Memory B cell (primary cell): ENCODE measurements at places on chromosomes 5 and 9.

DNA sequence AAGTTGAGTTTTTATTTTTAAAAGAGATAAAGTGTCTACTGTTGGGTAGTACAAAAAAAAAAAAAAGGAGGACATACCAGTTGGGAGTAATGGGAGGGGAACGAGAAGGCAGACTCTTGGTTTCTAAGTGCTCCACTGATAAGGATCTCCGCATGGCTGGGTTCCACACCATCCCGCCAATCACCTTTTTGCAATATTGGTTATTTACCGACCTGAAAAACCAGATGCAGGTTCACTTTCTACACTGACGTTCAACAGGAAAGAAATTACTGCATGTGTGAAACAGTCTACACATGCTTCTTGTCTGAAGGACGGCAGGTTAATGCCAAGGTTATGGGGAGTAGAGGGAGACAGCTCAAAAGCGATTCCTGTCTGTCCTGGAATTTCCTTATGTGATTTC is 75.5 kb downstream of the PTPN3 start:
- H3K27ac ChIP-seq = peak overlapping the region; percentile 60
- H3K4me1 ChIP-seq = peaks cover 10% of the 10 kb centered on the region
- no peaks in the 10 kb centered on the region for H3K27me3 ChIP-seq
- H3K36me3 ChIP-seq = no peaks in the 10 kb centered on the region
- H3K4me3 ChIP-seq = no peak overlapping the region

GRCh38 chr5:56330167-56330566 is 97.0 kb upstream of the ANKRD55 start:
- H3K4me1 ChIP-seq = peaks cover 51% of the 10 kb centered on the region
- DNase-seq = no peak
- peaks cover 2% of the 10 kb centered on the region for H3K36me3 ChIP-seq
- H3K27me3 ChIP-seq = no peaks in the 10 kb centered on the region

- H3K36me3 ChIP-seq = no peaks in the 10 kb centered on the region
- no peak overlapping the region for H3K4me3 ChIP-seq
- H3K27me3 ChIP-seq = no peaks in the 10 kb centered on the region
- no peaks in the 10 kb centered on the region for H3K4me1 ChIP-seq
- no peak for DNase-seq
- H3K27ac ChIP-seq = no peak overlapping the region
Measured at GRCh38 chr9:26260238-26260637, 582.0 kb upstream of the TUSC1 start.

DNA sequence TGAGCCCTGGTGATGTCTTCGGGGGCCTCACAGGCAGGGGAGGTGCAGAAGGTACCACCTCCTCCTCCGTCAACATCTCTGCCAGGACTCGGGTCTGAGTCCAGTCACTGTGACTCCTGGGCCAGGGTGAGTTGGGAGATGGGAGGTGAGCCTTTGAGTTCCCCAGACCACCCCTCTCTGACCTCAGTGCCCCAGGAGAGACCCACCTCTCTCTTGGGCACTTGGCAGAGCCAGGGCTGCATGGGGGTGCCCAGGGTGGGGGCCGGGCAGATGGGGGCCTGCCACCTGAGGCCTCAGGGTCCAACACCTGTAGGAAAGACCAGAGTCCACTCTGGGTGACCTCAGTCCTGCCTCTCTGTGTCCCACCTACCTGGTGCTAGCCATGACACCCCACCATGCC is 6.8 kb downstream of the KIF12 start:
- H3K27ac ChIP-seq = no peak overlapping the region
- H3K4me1 ChIP-seq = peaks cover 4% of the 10 kb centered on the region
- H3K36me3 ChIP-seq = no peaks in the 10 kb centered on the region
- peaks cover 13% of the 10 kb centered on the region for H3K27me3 ChIP-seq
- no peak for DNase-seq
- no peak overlapping the region for H3K4me3 ChIP-seq

- no peak overlapping the region for H3K4me3 ChIP-seq
- H3K27me3 ChIP-seq = no peaks in the 10 kb centered on the region
- H3K4me1 ChIP-seq = no peaks in the 10 kb centered on the region
- H3K27ac ChIP-seq = no peak overlapping the region
- no peaks in the 10 kb centered on the region for H3K36me3 ChIP-seq
Measured at GRCh38 chr9:78939311-78940065, 632.3 kb upstream of the TLE4 start.

DNA sequence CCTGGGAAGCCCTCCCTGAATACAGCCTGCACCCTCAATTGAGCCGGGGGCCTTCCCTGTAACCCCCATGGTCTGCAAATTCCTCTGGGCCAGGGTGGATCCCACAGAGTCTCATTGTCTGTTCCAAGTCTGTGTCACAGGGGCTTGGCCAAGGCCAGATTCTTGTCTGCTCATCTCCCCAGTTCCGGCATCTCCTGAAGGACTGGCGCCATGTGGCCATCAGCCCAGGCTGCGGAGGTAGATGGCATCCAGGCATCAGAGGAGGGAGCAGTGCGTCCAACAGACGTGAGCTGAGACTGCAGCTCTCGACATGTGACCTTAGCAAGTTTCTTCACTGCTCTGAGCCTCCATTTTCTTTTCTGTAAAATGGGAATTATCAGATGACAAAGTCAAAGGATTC is 37.3 kb upstream of the RPL26L1 start:
- H3K36me3 ChIP-seq = peaks cover 24% of the 10 kb centered on the region
- no peaks in the 10 kb centered on the region for H3K27me3 ChIP-seq
- peaks cover 2% of the 10 kb centered on the region for H3K4me1 ChIP-seq
- DNase-seq = no peak
- no peak overlapping the region for H3K4me3 ChIP-seq

DNA sequence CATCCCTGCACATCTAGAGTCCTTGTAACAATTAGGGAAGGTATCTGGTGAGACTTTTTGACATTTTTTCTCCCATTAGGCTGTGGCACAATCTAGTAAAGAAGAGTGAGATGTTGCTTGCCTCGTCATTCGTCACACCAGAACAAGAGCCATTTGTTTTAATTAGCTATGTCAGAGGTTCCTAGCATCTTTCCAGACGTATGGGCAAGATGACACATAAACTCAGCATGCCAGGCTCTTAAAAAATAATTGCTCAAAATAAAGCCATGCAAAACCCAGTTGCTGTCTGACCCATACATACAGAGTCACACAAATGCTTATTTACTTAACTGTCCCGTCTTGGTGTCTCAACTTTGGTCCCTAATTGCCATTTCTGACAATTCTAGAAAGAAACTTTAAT is 125.9 kb downstream of the TRPM3 start:
- H3K27ac ChIP-seq = no peak overlapping the region
- H3K4me1 ChIP-seq = no peaks in the 10 kb centered on the region
- no peaks in the 10 kb centered on the region for H3K36me3 ChIP-seq
- no peak for DNase-seq
- peaks cover 3% of the 10 kb centered on the region for H3K27me3 ChIP-seq

DNA sequence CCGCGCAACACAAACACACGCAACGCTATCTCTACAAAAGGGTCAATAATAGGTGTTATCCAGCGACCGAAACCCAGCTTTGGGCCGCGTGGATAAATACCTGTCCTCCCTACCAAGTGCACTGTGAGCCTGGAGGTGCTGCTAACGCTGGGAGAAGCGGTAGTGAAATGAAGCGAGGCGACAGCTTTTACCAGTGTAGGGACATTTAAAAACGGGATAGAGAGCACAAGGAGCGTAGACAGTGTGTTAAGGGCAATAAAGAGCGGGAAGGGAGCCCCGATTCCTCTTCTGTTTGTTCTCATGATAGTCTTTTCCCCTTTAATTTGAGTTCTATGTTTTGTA is 421 bp upstream of the DEPDC1B start:
- peak overlapping the region; percentile 92 for H3K4me3 ChIP-seq
- H3K36me3 ChIP-seq = no peaks in the 10 kb centered on the region
- peaks cover 2% of the 10 kb centered on the region for H3K27me3 ChIP-seq
- H3K27ac ChIP-seq = peak overlapping the region; percentile 73
- peaks cover 9% of the 10 kb centered on the region for H3K4me1 ChIP-seq

- H3K4me3 ChIP-seq = no peak overlapping the region
- peaks cover 11% of the 10 kb centered on the region for H3K36me3 ChIP-seq
- peaks cover 6% of the 10 kb centered on the region for H3K4me1 ChIP-seq
- DNase-seq = no peak
- H3K27me3 ChIP-seq = no peaks in the 10 kb centered on the region
- no peak overlapping the region for H3K27ac ChIP-seq
Measured at GRCh38 chr9:35808433-35808832, 3.6 kb downstream of the SPAG8 start.

- no peak for DNase-seq
- peaks cover 4% of the 10 kb centered on the region for H3K27me3 ChIP-seq
- H3K4me1 ChIP-seq = peaks cover 19% of the 10 kb centered on the region
- no peaks in the 10 kb centered on the region for H3K36me3 ChIP-seq
- no peak overlapping the region for H3K27ac ChIP-seq
- no peak overlapping the region for H3K4me3 ChIP-seq
Measured at GRCh38 chr9:124794902-124795491, 18.1 kb downstream of the OLFML2A start.

GRCh38 chr5:5544094-5544663 is 121.7 kb downstream of the ICE1 start:
- no peak for DNase-seq
- no peak overlapping the region for H3K4me3 ChIP-seq
- peaks cover 11% of the 10 kb centered on the region for H3K27me3 ChIP-seq
- H3K4me1 ChIP-seq = peaks cover 3% of the 10 kb centered on the region
- peaks cover 4% of the 10 kb centered on the region for H3K36me3 ChIP-seq
